Ureter (tissue), 1 donor: ENCODE measurements at places on chromosomes 3 and 15. TPM values are rescaled to one million over a fixed set of nuclear protein-coding genes. Genes with fewer than 3 reads are reported as not detected.
A peak's percentile ranks its signal among the peaks of the same experiment; 100 is the strongest.

TRPM7 gene
- 56.2 TPM for total RNA-seq

BSN gene
- 2.4 TPM for total RNA-seq

KIF15 gene
- 0.83 TPM for total RNA-seq

FES gene
- total RNA-seq = 36.2 TPM

DNA sequence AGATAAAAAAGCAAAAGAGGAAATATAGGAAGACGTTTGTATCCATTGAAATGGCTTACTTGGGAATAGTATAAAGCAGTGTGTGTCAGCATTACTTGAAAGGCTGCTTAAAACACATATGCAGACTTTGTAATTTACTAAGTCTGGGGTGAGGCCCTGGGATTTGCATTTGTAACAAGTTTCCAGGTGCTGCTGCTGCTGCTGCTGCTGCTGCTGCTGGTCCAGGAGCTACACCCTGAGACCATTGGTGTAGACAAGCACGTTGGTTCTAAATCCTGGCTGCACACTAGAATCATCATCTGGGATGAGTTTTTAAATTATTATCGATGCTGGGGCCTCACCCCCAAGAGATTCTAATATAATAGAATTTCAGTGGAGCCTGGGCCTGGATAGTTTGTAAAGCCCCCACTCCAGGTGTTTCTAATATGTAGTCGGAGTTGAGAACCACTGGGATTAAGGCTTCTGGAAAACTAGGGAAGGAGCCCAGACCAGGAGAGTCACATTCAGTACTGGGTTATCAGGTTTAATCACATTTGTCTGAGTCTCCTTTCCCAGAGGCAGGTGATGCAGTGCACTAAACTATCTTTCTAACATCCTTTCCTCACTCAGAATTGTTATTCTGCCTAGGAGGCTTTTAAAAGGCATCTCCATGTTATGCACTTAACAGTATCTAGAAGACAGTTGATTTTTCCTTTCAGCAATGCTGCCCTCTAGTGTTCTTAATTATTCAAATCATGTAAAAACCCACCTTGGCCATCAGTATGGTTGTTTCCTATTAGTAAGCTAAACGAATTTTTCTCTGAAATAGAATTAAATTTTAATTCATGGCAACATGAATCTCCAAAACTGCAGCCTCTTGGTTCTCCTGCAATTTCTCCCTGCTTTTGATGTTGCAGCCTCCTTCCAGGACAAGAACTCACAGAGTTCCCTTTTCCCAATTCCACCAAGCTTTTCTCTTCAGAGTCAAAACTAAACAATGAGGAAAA, 45.4 kb downstream of the SSR3 start:
- DNase-seq = no peak

DNA sequence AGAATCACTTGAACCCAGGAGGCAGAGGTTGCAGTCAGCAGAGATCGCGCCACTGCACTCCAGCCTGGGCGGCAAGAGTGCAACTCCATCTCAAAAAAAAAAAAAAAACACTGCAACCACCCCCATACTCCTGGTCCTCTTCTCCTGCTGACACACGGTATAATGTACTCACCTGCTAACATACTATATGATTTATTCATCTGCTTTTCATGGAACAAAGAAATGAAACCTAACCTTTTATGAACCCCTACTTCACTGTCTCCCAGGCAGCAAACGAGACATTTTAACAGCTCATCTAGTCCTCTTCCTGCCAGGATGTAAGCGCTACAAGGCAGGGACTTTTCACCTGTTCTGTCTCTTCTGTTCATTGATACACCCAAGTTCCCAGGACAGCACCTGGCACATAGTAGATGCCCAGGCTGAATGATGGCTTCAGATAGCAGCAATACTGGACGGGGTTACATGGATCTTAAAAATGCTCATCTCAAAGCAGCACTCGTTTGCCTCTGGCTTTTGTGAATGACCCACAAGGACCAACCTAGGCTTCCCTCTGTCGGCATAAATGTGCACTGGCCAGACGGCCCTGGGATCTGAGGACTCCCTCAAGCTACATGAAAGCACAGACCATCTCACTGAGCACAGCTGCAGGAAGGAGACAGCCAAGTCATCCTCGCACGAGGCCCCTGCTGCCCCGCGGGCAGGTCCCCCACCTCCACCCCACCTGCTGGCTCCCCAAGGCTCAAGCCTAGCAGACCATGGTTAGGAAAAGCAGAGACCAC, 20.3 kb downstream of the XXYLT1 start:
- peak; percentile 66 for DNase-seq

- DNase-seq = no peak
These were observed 241.1 kb downstream of the ZNF621 start for GRCh38 chr3:40765884-40766283.

DNA sequence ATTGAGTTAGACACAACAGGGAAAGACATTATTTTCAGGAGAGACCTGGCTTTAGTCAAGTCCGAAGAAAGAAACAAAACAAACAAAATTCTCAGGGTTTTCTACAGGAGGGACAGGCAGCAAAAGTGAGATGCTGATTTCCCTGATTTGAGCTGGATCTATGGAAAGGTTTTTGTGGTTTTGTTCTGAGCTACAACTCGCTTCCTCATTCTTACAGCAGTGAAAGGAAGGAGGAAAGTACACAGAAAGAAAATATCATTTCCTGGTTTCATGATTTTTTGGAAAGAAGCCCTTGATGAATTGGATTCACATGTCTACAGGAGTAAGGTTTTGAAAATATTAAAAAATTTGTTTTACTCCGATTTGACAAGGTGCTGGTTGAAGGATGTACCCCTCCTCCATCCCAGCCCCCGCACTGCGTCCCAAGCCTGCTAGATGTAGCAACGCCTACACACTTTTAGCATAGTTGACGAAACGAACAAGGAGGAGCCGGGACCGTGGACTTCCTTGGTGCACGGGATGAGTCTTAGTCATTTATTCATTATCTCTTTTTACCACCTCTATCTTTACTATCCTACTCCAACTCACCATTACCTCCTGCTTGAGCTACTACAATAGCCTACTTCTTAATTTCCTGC, 10.8 kb downstream of the PRICKLE2 start:
- DNase-seq = no peak

GRCh38 chr3:184227481-184227935, 1.9 kb upstream of the VWA5B2 start:
- DNase-seq = no peak

DNA sequence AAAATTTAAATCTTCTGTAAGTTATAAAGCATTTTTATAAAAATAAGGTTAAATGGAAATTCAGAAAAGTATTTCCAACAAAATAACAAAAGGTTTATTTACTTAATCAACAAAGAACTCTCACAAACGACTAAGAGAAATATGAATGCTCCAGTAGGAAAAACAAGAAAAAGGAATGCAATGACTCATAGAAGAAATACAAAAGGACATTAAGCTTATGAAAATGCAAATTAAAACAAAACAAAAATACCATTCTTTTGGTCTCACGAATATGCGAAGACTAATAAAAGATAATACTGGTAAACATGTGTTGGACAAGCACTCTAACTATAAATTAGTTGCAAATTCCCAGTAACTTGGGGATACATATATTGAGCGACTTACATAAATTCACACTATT, 17.5 kb upstream of the TBC1D5 start:
- DNase-seq = no peak

- DNase-seq = no peak
These were observed 31.6 kb downstream of the SLC24A1 start for GRCh38 chr15:65653341-65653740.

DNA sequence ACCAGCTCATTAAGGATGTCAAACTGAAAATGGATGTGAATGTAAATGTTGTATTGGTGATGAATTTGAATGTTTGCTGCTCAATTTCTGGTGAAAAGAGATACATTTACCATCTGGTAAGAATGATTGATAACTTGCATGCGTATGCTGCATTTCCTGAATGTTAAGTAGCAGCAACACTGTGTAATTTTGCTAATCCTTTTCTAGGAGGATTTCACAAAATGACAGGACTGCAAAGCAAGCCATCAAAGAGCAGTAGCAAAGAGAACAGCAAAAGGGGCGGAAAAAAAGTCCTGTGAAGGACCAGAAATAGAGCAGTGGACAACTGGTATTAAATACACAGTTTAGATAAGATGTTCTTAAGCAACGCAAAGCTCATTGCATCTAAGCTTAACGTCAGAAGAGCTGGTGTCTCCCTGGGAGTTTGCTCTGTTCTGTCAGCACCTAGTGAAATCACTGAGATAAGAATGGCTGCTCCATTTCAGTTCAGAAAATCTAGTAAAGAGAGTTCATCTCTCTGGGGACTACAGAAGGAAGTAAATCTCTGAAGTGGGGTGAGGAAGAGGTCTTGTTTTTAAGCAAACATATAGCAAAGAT, 23.5 kb upstream of the PAQR5 start:
- DNase-seq = no peak

DNA sequence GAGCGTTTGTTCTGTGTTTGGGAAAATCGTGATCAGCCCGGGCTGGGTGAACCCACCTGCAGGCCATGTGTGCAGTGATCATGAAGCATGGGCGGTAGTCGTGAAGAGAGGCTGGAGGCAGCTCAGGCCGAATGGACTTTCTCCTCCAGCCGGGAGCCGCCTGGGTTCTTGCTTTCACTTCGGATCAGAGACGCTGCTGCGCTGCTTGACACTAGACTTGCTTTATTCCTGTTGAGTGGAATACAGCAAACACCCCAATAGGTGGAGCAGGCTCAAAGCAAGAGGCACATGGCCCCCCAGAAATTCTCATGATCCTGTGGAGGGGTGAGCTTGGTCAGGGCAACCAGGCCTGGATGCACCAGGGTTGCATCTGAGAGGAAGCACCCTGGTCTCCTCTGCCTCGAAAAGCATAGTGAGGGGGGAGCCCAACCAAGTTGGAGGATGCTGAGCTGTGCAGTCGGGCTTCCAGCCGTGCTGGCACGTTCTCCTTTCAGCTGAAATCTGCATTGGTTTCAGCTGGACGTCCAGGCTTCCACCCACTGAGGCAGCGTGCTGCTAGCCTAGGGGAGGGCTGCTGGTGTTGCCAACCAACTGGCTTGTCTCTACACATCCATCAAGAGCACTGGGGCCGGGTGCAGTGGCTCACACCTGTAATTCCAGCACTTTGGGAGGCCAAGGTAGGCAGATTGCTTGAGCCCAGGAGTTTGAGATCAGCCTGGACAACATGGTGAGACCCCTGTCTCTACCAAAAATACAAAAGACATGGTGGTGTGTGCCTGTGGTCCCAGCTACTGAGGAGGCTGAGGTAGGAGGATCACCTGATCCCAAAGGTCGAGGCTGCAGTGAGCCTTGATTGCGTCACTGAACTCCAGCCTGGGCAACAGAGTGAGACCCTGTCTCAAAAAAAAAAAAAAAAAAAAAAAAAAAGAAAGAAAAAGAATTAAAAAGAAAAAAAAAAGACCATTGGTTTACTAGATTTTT, 2.8 kb upstream of the NRROS start:
- no peak for DNase-seq

DNA sequence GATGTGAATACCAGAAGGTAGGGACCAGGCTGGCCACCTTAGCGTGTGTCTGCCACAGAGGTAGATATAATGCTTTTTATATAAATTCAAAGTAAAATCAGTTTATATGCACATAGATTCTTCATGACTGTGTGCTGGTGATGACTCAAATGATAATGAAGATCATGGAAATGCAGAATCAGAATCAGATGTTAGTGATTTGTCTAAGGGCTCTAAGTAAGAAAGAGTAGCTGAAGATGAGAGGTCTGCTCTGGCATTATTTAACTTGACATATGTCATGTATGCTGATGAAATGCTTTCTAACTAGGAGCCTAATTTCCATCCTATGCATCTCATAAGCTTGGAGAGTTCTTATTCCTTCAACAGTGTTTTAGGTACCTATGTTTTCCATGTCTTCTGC, 50.3 kb upstream of the DPH6 start:
- DNase-seq = no peak

DNA sequence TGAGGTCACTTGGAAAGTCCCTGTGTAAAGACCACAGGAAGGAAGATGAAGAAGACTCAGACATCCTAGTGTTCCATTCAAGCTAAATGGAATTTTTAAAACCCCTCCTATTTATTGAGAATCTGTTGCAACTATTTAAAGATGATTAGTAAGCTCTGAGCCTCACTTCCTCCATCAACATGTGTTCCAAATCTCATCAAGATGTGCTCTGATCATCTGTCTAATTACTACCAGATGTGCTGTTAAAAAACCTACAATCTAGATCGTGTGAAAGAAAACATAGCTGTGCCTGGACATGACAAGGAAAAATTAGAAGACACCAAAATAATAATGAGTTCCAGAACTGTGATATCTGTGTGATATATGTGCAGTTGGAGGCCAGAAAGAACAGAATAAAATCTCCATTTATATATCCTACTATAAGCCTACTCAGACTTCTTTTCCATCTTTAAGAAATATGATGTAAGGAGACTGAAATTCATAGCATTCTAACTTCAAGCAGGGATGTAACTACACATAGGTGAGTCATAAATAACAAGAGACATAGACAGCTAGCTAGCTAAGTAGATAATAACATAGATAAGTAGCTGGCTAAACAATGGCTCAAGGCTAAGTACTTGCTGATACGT, 7.8 kb downstream of the XPC start:
- DNase-seq = no peak

DNA sequence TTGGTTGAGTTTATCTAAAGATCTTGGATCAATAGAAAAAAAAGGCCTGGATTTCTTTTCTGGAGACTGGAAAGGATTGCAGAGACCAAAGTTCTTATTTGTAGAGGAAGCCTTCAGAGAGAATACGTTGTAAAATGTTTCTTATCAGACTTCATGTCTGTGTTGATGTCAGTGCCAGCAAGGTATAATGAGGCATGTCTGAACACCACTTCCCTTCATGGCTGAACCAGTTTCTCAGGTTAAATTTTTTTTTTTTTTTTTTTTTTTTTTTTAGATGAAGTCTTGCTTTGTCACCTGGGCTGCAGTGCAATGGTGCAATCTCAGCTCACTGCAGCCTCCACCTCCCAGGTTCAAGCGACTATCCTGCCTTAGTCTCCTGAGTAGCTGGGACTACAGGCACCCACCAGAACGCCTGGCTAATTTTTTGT, 17.8 kb upstream of the ZNF774 start:
- DNase-seq = no peak
